ENCODE measurements at places on chromosomes 4 and X.
A peak's percentile ranks its signal among the peaks of the same experiment; 100 is the strongest.

DNA sequence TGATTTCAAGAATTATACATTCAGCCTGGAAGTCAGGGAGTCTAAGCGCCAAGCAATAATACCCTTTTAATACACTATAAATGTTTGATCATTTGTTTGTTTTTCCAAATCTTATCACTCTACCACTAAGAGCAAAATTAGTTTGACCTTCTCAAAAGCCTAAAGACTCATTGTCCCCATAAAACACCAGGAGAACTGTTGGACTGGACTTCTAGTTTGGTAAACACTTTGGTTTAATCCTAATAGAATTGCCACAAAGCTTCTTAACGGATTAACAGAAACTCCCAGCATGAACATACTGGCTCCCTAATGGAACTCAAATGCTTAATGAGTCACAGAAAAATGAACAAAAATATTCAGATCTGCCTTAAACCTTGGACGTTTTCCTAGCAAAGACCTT, 34.9 kb downstream of the SYTL5 start:
- no peak for DNase-seq

- DNase-seq, result no peak
These were observed 21.6 kb upstream of the C4orf54 start for GRCh38 chr4:99679204-99679603.

GRCh38 chrX:55488006-55488592, 1.5 kb downstream of the USP51 start:
- no peak for DNase-seq

GRCh38 chr4:103634236-103634635, 85.5 kb downstream of the TACR3 start:
- DNase-seq, result no peak

GRCh38 chr4:12979797-12980196, 504.3 kb downstream of the RAB28 start:
- DNase-seq, result no peak

- peak; percentile 71 for DNase-seq
These were observed at the start of gene MAML3 for GRCh38 chr4:140153718-140154571. MAML3 (minus strand) TSS chr4:140154184; CDS start chr4:140153327, 857 bp downstream.

DNA sequence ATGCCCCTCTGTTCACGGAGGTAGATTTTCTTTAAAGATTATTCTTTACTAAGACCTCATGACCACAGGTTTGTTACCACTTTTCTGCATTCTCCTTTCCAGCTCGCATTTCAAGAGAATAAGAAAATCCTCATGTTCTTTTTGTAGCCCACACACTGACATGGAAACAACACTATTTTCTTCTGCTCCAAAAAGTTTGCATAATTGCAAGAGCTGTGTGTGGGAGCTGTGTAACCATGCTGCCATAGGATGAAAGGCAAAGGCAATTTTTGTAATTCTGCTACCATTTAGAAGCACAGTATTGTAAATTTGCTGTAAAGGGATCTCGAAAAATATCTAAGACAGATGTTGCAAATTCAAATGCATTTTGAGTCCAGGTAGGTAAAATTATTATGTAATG, 302.4 kb upstream of the EMCN start:
- DNase-seq, result no peak

DNA sequence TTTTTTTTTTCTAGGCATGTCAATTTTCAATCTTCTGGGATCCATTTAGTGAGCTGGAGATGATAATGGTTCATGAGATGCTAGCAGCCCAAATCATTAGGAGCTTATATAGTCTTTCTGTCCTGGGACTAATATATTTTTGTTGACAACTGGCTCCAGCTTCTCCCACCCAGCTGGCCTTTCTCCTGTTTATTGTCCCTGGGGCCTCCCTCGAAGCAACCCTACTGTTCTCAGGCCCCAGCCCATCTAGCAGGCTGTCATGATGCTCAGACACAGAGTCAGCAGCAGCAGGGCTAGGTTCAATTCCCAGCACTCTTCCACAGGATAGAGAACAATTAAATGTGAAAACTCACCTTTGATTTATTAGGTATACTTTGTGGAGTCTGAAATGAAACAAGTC, 127.6 kb upstream of the MID1 start:
- DNase-seq, result no peak

- no peak for DNase-seq
These were observed 76.9 kb downstream of the CAMK2D start for GRCh38 chr4:113684534-113685091.

DNA sequence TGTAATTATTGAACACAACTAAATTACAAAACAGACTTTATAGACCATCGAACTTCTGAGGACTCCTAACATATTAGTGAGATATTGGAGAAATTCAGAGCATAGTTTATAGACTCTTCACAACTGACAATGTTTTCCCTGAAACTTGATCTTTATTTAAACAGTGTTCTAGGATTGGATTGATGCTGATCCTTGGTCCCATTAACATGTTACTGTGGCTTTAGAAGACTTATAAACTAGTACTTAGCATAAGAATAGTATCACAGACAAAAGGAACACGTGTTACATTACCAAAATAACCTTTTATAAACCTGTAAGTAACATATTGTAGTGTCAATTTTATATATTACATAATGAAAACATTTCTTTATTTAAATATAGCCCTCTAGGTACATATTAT, 689.6 kb downstream of the CCSER1 start:
- DNase-seq, result no peak

- DNase-seq, result no peak
These were observed 24.2 kb upstream of the GDPD2 start for GRCh38 chrX:70398899-70399298.

GRCh38 chr4:65580551-65580950, 89.7 kb downstream of the EPHA5 start:
- no peak for DNase-seq

DNA sequence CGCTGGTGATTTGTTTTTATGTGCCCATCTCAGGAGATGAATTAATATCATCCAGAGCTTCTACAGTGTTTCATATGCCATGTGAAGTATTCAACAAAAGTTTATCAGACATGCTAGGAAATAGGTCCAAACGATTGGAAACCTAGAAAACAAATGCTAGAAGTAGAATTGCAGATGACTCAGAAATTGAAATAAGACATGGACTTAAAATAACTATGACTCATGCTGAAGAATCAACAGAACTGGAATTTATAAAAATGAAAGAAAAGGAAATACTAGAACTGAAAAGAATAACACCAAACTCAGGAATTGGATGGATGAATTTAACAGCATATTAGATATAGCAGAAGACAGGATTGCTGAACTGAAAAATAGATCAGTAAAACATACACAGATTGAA, 172.7 kb upstream of the GIMD1 start:
- DNase-seq, result no peak

- DNase-seq, result no peak
These were observed 6.9 kb upstream of the PGRMC2 start for GRCh38 chr4:128294464-128294863.

DNA sequence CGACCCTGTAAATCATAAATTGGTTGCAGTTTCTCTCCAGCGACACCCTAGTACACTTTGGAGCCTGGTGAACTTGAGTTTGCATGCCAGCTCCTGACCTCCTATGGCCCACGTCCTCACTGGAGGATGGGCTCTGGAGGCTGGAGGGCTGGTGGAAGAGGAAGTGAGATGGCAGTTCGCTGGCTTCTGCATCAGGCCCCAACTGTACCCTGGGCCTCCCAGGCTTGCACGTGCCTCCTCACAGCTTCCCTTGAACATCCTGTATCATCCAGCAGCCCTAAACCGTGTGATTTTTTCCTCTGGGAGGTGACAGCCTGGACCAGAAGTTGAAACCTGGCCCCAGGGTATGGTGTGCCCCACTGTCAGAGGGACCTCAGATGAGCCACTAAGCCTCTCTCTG, 78.5 kb downstream of the HTRA3 start:
- no peak for DNase-seq

- DNase-seq, result no peak
These were observed 30.5 kb downstream of the AFF1 start for GRCh38 chr4:86965019-86965976.

DNA sequence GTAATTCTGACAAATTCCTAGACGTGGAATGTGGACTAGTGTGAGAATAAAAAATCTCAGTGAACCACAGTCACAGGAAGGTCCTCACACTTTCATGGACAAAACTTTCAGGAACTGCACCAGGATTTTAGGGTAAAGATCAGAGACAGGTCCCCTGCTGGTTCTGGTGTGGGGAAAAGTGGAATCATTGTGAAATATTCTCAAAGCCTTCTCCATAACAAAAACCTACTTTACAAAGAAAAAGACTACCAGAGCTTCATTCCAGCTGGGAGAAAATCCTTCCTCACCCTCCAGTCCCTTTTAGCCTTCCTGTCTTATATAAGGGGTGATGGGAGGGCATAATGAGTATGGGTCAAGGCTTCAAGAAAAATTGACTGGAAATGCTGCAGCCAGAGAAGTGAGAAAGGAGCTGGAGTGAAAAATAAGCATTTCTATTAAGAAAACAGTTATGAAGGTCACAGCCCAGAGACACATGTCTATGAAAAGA, 325.8 kb downstream of the ARAP2 start:
- no peak for DNase-seq
